Stimulated activated CD4-positive, alpha-beta T cell treated with anti-CD3 and anti-CD28 coated beads, Interleukin-1b, Interleukin-23, amount 100 ng/mL, for 4 hours (primary cell): ENCODE measurements at places on chromosomes 1 and 21.

DNA sequence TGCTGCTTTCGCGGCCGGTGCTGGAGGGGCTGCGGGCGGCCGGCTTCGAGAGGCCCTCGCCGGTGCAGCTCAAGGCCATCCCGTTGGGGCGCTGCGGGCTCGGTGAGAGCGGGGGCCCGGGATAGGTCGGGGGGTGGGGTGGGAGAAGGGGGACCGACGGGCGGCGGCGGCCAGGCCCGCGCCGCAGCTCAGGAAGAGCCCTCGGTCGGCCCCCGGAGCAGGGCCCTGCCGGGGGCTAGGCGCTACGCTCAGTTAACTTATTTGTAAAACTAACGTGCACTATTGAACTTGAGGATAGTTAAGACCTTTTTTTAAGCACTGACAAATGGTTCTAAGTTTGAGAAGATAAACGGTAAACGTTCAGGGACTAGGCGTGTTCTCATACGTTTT is 418 bp downstream of the DDX20 start:
- no peak for DNase-seq

DNA sequence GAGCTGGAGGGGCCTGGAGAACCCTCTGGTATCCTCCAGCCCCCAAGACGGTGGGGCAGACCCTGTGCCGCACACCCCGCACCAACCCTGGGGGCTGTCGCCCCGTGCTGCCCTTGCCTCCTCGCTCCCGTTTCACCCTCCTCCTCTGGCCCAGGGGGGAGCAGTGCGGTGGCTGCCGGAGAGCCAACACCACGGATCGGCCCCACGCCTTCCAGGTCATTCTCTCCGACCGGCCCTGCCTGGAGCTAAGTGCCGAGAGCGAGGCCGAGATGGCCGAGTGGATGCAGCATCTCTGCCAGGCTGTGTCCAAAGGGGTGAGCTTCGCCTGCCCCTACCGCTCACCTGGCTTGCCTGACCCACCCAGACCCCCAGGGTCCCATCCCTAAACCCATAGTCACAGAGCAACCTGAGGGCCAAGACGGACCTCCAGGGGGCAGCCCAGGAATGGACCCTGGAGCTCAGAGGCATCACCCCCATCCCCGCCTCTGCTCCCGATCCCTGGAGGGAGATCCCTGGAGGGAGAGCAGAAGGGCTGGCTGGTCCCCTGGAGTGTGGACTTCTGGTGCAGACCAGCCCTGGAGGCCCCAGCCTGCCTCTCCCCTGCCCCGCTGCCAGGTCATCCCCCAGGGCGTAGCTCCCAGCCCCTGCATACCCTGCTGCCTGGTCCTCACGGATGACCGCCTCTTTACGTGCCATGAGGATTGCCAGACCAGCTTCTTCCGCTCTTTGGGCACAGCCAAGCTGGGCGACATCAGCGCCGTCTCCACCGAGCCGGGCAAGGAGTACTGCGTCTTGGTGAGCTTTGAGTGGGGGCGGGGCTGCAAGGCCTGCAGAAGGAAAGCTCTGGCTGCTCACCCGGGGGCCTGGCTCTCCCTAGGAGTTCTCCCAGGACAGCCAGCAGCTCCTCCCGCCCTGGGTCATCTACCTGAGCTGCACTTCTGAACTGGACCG is 4.0 kb upstream of the SLC25A34 start:
- DNase-seq = no peak

DNA sequence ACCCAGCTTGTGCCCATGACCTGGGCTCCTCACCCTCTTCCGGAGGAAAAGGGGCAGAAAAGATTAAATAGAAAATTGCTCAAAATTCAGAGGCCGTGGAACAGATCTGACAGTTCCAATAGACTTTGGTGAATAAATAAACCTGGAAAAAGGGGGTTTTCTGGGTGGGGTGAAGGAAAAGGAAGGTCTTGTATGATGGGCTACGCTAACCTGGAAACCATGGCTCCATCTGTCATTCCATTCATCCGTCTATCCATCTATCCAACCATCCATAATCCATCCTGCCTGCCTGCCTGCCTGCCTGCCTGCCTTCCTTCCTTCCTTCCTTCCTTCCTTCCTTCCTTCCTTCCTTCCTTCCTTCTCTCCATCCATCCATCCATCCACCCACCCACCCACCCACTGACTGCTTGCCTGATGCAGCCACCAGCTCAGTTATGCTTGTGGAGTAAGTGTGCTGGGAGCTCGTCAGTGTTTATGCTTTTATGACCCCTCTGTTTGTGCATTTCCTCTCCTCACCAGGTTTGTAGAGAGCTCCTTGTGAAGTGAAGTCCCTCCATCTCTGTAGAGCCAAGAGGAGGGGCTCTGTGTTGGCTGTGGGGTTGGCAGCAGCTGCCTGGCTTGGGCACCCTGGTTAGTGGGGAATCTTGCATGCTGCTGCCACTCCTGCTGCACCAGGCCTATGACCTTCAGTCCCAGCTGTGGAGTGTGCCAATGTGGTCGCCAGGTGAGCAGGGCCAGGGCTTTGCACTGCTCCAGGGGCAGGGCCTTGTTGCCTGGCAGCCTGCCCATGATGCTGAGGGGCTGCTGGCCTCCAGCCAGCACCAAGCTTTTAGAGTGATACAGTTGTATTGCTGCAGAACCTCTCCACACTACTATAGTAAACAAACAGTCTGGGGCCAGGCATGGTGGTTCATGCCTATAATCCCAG is 16.0 kb upstream of the POU3F1 start:
- no peak for DNase-seq

DNA sequence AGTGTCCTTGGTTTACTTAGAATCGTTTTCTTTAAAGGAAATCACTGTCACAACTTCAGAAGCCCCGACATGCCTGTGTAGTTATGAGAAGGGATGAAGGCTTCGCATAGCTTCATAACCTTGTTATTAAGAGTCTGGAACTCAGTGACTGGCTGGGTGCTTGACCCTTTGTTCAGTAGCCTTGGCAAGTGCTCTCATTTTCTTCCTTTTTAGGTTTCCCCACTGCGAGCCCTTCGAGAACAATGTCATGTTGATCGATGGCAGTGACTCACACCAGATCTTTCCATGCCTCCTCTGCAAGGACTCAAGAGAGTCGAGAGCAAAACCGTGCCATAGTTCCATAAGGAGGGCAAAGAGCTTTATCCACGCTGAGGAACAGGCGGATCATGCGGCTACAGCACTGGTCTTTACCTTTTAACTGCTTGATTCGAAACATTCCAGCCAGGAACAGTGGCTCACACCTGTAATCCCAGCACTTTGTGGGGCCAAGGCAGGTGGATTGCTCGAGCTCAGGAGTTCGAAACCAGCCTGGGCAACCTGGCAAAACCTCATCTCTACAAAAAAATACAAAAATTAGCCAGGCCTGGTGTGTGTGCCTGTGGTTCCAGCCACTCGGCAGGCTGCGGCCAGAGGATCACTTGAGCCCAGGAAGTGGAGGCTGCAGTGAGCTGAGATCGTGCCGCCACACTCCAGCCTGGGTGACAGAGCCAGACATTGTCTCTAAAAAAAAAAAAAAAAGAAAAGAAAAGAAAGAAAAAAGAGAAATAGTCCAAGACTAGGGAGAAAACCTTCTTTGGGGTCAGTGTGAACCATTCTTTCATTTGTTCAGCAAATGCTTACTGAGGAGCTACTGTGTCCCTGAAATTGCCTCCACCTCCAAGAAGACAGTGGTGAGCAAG is 95.4 kb upstream of the ERRFI1 start:
- no peak for DNase-seq

DNA sequence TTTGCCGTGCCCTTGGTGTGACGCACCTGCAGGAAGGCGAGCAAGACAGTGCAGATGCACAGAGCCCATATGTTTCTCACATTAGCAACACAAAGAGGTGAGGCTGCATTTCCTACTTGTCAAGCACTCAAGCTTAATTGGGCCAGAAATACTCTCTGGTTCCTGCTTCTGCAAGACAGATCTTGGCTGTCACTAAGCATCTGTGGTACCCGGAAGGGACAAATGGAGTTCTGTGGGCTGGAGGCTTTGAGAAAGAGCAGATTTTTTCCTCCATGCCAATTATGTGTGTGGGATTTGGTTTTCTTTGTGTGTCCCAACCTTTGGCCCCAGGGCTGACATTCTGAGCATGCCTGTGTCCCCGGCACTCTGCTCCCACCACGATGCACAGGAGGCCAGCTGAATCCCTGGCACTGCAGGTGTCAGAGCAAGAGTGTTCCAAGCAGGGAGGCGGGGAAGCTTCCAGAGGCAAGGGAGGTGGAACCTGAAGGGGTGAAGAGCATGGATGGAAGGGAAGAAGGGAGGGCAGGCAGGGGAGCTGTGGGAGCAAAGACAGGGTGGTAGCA is 52.0 kb upstream of the STUM start:
- no peak for DNase-seq

DNA sequence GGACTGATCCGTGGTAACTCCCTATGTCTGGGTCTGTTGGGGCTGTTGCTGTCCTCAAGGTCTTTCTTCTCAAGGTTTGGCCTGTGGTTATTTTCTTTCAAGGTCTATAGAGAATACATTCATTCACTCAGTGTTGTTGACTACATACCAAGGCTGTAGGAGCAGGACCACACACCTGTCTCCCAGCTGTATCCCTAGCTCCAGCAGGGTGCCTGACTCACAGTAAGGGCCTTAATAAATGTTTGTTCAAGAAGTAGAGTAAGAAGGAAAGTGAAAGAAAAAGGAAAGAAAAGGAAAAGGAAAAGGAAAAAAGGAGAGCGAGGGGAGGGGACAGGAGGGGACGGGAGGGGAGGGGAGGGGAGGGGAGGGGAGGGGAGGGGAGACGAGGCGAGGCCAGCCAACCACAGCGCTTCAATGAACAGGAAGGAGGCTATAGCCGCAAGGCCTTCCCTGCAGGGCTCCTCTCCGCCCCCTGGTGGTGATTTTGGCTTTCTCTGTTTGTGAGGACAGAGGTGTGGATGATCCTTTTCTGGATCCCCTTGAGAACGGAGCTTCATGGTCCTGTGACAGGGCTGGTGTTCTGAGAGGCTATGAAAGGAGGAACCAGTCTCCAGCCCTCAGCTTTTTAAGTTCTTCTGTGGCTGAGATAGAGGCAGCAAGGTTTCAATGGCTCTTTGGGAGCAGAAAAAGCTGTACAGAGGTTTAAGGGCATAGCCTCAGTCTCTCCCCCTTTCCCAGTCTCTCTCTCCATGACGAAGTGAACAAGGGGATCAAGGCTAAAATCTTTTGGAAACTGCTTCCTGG is 30.6 kb upstream of the LCE5A start:
- peak; percentile 53 for DNase-seq

DNA sequence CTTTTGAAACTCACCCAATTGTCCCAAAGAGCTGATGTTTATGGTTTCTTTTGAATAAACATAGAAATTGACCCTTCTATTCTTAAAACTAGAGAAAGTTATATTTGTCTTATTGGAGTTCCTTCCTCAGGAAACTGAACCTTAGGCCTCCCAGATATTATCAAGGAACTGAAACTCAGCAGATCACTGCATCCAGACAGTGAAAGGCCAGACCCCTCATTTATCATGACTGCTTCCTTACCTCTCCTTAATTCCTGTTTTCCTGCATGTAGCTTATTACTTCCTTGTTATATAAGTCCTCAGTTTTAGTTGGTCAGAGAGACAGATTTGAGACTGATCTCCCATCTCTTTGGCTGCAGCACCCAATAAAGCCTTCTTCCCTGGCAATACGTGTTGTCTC is 27.5 kb downstream of the SLC22A15 start:
- DNase-seq = no peak

DNA sequence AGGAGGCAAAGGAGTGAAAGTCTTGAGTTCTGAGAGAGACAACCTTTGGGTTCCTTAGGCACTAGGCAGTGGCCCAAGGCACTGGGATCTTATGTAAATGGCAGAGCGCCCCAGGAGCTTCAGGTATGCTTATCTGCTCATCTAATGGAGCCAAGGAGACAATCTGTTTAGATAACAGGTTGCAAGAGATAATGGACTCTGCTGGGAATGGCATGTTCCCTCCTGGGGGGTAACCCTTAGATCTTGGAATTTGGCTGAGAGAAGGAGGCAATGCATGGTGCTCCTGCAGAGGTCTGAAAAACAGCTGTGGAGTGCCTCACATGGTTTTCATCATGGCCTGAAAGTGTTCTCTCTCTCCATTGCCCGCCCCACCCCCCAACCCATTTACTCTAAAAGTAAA is 44.1 kb upstream of the WLS start:
- no peak for DNase-seq

- no peak for DNase-seq
Observed at GRCh38 chr1:200706111-200706814, 32.4 kb upstream of the CAMSAP2 start.

DNA sequence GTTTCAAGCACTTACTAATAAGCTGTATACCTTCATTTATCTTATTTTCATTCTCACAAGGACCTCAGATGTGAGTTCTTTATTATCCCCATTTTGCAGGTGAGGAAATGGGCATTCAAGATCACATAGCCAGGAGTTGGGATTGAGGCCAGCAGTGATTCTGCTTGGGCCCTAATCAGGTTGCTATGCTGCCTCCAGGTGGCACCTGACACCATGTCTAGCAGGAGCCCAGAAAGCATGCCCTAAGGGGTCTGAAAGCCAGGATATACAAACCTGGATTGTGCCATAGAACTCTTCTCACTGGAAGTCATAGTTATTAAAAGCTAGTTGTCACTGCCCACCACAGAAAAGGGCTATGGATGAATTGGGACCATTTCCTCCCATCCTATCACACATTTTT is 61.1 kb downstream of the FYB2 start:
- no peak for DNase-seq

GRCh38 chr1:225500624-225501192 is 72.9 kb upstream of the LBR start:
- no peak for DNase-seq

- no peak for DNase-seq
Observed at GRCh38 chr1:55593298-55593697, 378.1 kb upstream of the USP24 start.
